ENCODE measurements at places on chromosomes 12 and 14.

GRCh38 chr12:15532364-15532977 lies 210.2 kb downstream of the PTPRO start:
- DNase-seq: peak; percentile 42

DNA sequence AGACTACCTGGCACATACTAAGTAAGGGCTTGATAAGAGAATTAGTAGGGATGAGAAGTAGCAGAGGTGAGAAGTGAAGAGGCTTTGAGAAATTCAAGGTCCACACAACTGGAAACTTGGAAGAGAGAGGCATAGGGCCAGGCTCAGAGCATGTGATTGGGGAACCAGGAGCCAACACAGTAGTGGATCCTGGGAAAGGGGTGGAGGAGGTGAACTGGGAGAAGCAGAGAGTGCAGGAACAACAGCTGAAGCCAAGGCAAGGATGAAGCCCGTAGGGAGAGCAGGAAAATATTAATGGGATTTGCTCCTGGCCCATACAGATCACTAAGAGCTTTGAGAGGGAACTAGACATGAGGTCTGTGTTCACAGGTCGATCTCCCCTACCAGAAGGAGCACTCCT lies 1.4 kb upstream of the ITGB7 start:
- no peak for DNase-seq

DNA sequence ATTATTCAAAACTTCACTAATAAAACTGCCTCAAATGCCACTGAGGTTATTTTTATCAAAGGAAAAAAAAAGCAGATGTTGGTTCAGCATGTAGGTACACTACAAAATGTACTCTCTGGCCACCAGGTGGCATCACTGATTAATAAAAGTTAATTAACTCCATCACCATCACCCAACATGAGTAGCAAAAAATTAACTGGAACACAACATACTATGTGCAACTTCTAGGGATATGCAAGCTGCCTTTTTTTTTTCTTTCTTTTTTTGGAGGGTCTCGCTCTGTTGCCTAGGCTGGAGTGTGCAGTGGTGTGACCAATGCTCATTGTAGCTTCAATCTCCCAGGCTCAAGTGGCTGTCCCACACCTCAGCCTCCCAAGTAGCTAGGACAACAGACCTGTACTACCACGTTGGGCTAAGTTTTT lies 43.8 kb upstream of the NR2C1 start:
- peak; percentile 52 for DNase-seq

DNA sequence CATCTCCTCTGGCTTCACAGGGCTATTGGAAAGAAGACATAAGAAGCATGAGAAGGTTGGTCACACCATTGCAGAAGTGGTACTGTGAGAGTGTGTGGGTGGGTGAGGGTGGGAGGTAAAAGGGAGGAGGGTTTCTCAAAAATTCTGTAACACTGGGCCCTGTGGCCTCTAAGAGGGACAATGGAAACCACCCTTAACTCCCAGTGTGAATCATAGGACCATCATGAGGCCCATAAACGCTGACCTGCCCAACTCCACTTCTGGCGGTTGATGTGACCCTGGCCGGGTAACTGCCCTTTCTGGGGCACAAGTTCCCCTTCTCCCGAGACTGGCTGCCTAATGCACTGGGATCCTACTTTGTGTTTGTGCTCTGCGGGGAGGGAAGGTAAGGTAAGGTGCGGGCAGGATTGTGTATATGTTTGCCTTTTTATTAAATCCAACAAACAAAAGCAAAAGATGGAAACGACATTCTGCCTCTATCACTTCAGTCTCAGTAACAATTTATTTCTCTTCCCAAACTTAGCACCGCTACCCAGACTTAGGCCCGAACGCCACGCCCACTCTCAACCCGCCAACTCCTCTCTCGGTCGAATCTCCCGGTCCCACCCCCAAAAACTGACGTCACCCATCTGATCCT lies 551 bp downstream of the METTL1 start:
- peak; percentile 78 for DNase-seq

- no peak for DNase-seq
These were observed 35.5 kb upstream of the SOCS2 start for GRCh38 chr12:93536766-93537488.

DNA sequence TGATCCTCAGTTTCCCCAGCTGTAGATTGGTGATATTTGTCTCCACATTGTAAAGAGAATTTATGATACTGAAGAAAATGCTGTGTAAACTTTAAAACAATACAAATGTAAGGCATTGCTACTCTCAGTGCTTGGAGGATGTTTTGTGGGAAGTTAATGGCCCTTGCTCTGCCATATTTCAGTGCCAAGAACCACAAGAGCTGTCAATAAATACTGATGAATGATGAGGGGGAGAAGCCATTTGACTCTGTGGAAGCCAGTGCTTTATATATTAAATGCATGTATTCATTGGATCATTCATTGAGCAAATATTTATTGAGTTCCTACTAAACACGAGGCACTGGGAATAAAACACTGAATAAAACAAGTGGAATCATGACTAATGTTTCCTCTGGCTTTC lies 30.8 kb downstream of the CACNA1C start:
- no peak for DNase-seq

- DNase-seq: no peak
These were observed 308.4 kb upstream of the LRFN5 start for GRCh38 chr14:41298328-41298690.

GRCh38 chr12:6324936-6325750 lies 14.7 kb downstream of the PLEKHG6 start:
- no peak for DNase-seq

GRCh38 chr12:72777806-72778205 lies 505.6 kb downstream of the TRHDE start:
- DNase-seq: no peak

GRCh38 chr14:100037353-100037752 lies 27.9 kb upstream of the EVL start:
- no peak for DNase-seq

DNA sequence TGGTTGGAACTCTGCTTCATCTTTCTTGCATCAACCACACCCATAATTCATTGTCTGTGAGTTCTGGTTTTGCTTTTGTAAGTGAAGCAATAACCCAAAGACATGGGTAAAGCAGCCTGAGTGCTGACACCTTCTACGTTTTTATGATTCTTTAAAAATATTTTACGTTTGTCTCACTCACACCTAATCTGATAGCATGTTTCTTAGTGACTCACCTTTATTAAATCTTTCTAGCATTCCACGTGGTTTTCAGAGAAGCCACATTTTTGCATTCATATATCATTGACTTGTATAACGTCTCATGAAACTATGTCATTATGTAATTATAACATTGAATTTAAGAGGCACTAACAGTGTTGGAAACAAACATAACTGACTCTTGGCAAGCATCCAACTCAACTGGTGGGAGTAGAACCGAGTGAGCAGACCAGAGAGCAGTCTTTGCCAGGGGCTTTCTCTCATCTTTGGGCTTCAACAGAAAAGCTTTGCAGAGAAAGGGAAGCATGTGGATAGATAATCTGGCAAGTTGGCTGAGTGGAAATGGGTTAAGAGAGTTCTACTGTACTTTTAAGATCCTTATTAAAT lies 118.8 kb downstream of the TPH2 start:
- DNase-seq: no peak

DNA sequence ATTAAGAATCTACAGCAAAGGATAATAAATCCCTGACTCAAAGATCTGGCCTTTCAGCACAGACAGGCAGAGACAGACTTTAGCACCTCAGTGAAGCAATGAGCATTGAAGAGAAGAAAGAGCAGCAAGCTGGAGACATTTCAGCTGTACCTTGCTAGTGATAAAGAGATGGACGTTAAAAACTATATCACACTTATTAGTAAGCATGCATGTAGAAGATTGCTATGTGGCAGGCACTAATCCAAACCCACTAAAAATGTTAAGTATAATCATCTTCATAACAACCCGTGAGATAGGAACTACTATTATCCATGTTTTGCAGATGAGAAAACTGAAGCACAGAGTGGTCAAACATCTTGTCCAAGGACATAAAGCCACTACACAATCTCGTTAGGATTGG lies 1538.3 kb upstream of the FLRT2 start:
- no peak for DNase-seq

DNA sequence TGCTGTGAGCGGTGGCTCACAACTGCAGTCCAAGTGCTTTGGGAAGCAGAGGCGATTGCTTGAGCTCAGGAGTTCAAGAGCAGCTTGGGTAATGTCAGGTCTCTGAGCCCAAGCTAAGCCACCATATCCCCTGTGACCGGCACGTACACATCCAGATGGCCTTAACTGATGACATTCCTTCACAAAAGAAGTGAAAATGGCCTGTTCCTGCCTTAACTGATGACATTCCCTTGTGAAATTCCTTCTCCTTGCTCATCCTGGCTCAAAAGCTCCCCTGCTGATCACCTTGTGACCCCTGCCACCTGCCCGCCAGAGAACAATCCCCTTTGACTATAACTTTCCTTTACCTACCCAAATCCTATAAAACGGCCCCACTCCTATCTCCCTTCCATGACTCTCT lies 48.6 kb downstream of the SLC25A47 start:
- DNase-seq: no peak

GRCh38 chr14:75811136-75811829 lies 150.2 kb downstream of the TTLL5 start:
- no peak for DNase-seq

DNA sequence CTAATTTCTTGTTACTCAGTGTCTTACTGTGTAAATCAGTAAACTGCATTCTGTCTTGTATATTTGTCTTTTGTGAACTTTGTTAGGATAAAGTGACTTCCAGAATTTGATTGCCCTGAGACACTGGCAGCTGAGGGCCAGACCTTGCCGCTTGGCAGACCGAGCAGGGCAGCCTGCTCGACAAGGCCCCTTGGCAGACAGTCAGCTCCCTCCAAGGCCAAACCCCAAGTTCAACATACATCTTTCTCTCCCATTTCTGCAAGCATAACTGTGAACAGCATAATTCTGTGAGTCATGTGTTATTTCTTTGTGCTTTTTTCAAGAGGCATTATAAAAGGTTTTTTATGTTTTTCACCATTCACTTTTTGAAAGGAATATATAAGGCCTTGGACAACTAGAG lies 39.2 kb upstream of the BMAL2 start:
- no peak for DNase-seq

GRCh38 chr12:20350495-20350894 lies 17.8 kb upstream of the PDE3A start:
- DNase-seq: no peak

GRCh38 chr14:22540811-22541360 lies 48.1 kb downstream of the DAD1 start:
- no peak for DNase-seq

- no peak for DNase-seq
These were observed 9.7 kb upstream of the PLBD1 start for GRCh38 chr12:14577344-14577743.

DNA sequence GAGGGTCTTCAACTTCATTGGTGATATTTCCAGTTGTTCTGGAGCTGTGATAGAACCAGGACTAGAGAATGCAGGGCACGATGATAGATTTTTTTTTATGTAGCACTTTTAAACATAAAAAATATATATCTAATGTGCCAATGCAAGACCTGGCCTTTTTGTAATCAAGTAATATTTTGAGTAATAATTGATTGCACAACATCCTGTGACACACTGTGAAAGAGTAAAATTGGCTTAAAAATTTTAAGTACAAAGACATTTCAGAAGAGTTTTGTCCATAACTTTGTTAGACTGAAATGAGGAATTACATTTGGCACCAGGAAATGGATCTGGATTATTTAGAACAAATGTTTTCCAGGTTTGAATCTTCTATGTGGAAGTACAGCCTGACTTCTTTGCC lies 22.1 kb downstream of the PRKCH start:
- DNase-seq: no peak

GRCh38 chr14:36976571-36977023 lies 195.8 kb downstream of the SLC25A21 start:
- DNase-seq: no peak

DNA sequence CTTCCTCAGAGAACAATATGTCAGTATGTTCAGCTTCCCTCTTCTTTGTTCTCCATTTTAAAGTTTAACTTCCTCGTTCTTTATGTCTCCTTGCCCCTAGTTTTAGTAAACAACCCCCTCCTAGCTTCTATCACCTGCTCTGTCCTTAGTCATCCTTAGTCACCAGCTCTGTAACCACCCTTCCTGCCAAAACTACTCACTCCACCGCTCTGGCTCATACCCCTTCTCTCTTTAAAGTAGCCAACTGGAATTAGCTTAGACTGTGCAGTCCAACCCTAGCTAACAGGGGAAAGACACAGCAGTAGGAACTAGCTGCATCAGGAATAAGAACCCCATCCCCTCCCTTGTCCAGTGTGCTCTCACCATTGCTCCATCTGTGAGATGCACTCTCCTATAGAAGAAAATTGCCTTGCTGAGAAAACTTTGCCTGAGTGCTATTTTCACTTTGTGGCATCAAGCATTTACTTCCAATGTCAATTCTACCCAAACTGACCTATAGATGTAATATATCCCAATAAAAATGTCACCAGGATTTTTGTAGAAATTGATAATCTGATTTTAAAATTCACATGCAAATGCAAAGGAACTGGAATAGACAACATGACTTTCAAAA lies 603.2 kb downstream of the C12orf50 start:
- no peak for DNase-seq

DNA sequence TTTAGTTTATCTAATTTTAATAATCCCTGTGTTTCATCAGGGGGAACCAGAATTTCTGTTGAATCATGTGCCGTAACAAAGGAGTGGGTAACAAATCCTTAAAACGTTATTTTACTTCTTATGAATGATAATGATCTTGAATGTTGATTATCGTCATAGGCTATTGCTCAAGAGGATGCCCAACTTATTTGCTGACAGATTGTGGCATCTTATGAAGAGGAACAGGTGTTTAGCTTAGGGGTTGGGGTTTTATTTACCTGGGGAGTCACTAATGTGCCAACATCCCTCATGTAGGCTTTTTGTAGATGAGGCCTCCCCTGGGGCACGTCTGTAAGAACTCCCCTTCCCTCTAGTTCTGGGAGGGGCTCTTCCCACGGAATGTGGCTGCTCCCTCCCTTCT lies 32.4 kb upstream of the TMX1 start:
- no peak for DNase-seq

DNA sequence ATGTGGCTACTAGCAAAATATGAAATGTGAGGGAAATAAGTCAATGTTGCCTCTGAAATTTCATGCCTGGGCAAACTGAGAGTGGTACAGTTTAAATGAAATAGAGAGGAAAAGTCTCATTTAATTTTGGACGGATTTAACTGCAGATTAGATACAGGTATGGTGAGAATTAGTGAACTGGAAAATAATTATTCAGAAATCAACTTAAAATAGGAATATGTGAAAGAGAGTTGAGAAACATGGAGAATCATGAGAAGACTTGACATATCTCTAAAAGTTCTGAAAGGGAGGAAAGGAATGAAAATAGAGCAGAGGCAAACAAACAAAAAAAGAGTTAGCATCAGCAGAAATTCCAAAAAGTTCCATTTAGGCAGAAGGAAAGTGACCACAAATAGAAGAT lies 33.5 kb upstream of the BMAL2 start:
- no peak for DNase-seq

- DNase-seq: no peak
These were observed 27.9 kb downstream of the ACTN1 start for GRCh38 chr14:68951035-68951797.

- no peak for DNase-seq
These were observed 367.6 kb downstream of the RPS29 start for GRCh38 chr14:49218436-49219092.

GRCh38 chr12:51172515-51173431 lies at the start of gene TFCP2:
TFCP2 (minus strand) TSS chr12:51173135; CDS start chr12:51172422, 713 bp downstream.
- DNase-seq: peak; percentile 93

- no peak for DNase-seq
These were observed 47.7 kb downstream of the NOPCHAP1 start for GRCh38 chr12:105033851-105034250.

GRCh38 chr14:37262649-37263048 lies 64.9 kb downstream of the MIPOL1 start:
- DNase-seq: no peak

GRCh38 chr14:70189456-70190077 lies 816 bp upstream of the SLC8A3 start:
- no peak for DNase-seq

GRCh38 chr12:62800707-62801400 lies 134.1 kb downstream of the PPM1H start:
- no peak for DNase-seq

All from activated CD4-positive, alpha-beta T cell treated with anti-CD3 and anti-CD28 coated beads, Interleukin-2, amount 50 U/mL, for 1 hour (primary cell).